Activated CD8-positive, alpha-beta memory T cell treated with anti-CD3 and anti-CD28 coated beads, Interleukin-2, amount 10 ng/mL, durations not matched to agents 7 days and 5 days (primary cell): ENCODE measurements at places on chromosomes 1 and 21. TPM values are rescaled to one million over a fixed set of nuclear protein-coding genes. Genes with fewer than 3 reads are reported as not detected.

DNA sequence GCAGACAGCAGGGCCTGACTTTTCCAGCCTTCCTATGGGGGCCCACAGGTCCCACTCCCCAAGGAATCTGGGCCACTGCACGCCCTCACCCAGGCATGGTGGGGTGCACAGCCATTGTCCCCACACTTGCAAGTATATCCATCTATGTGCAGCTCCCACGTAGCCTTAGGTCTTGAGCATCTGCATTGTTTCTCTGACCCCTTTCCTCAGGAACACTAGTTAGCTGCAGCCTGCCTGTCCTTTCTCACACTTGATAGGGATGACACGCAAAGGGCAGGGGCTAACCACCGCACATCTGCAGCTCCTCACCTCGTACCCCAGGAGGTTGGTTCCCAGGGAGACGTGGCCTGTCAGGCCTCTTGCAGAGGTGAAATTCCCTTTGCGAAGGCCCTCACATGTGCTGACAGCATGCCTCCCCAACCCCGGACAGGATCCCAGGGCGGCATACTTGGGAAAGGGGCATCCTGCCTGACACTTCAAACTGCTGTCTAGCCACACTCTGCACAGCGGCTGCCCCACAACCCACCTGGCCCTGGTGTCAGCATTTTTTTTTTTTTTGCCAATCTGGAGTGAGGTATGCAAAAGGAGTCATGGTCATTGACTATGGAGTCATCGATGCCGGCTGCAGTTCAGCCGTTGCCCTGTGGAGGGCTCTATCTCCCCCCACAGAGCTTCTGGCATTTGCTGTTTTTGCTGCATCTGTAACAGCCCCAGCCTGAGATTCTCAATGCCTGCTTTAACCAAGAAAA lies 5.0 kb downstream of the JMJD4 start:
- no peak overlapping the region for H3K4me3 ChIP-seq
- H3K4me1 ChIP-seq: peaks cover 28% of the 10 kb centered on the region
- H3K27me3 ChIP-seq: peaks cover 12% of the 10 kb centered on the region
- peaks cover 11% of the 10 kb centered on the region for H3K36me3 ChIP-seq

GRCh38 chr21:14981246-14981645 lies 83.6 kb downstream of the NRIP1 start:
- DNase-seq: no peak
- peaks cover 4% of the 10 kb centered on the region for H3K36me3 ChIP-seq
- H3K4me1 ChIP-seq: no peaks in the 10 kb centered on the region
- H3K4me3 ChIP-seq: no peak overlapping the region
- no peaks in the 10 kb centered on the region for H3K27me3 ChIP-seq

DNA sequence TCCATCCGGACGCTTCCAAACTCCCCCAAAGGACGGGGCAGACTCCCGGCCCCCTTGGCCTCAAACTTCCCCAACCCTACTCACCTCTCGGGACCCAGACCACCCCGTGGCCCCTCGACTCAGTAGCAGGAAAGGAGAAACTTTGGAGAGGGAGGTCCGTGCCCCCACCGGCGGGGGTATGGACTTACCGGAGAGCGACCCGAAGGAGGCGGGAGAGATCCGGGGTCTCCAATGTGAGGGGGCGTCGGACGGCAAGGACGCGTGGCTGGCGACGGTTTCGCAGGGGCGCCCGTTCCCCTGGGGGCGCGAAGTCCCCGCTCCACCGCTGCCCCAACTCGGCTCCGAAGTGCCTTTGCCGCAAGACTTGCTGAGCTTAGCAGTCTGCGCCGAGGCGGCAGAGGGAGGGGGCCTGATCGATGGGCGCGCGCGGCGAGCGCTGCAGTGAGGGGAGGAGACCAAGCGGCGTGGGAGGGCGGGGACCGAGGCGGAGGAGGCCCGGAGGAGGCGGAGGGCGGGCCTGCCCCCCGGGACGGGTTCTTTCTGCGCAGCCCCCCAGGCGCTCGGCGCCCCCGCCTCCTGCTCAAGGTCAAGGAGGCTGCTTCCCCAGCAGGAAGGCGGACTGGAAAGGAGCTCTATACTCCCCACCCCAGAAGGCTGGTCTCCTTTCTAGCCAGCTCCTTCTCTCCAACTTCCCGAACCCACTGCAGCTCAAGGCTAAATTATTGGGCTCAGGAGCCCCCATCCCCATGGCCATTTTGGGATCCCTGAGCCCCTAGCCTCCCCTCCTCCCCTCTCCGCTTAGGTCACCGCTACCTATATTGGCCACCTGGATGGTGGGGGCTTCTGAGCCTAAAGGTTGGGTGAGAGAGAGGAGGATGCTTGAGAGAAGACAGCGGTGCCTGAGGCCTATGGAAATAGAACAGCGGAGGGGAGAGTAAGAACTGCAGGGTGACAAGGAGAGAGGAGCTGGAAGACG lies at the start of gene SYT2:
Gene SYT2, minus strand, starts transcription at position 385 of the 976 bp plus-strand sequence. CDS start 104,682 bp downstream, outside the sequence.
- no peaks in the 10 kb centered on the region for H3K36me3 ChIP-seq
- H3K27me3 ChIP-seq: peaks cover 82% of the 10 kb centered on the region
- H3K4me3 ChIP-seq: no peak within 1 kb of the TSS
- no peak within 1 kb of the TSS for H3K27ac ChIP-seq

CXADR gene
- 0.16 TPM for total RNA-seq
